ENCODE measurements at places on chromosomes 6 and 20.

GRCh38 chr6:39707962-39708683 lies 17.1 kb downstream of the KIF6 start:
- DNase-seq = no peak

DNA sequence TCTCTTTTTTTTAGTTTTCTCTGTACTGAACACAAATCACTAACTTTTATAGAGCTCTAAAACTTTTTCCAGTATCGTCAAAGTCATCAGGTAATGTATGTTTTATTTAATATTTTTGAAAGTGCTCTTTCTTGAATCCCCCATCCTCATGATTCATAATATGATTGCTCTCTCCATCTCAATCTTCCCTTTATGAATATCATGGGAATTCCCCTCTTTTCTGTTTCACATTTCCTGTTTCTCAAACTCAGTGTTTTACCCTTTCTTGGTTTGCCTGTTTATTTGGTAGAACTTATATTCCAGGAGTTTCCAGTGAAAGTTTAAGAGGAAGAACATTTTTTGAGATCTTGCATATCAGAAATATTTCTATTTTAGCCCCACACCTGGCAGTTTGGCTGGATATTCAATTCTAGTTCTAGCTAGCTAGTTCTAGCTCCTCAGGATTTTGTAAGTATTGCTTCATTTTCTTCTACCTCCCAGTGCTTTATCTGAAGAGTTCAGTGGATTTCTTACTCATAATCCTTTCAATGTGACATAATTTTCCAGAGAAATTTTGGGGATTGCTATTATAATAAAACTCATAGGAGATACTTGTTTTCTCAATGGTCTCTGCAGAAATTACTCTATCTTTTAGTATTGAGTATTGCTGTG lies 6.1 kb upstream of the C6orf58 start:
- no peak for DNase-seq

DNA sequence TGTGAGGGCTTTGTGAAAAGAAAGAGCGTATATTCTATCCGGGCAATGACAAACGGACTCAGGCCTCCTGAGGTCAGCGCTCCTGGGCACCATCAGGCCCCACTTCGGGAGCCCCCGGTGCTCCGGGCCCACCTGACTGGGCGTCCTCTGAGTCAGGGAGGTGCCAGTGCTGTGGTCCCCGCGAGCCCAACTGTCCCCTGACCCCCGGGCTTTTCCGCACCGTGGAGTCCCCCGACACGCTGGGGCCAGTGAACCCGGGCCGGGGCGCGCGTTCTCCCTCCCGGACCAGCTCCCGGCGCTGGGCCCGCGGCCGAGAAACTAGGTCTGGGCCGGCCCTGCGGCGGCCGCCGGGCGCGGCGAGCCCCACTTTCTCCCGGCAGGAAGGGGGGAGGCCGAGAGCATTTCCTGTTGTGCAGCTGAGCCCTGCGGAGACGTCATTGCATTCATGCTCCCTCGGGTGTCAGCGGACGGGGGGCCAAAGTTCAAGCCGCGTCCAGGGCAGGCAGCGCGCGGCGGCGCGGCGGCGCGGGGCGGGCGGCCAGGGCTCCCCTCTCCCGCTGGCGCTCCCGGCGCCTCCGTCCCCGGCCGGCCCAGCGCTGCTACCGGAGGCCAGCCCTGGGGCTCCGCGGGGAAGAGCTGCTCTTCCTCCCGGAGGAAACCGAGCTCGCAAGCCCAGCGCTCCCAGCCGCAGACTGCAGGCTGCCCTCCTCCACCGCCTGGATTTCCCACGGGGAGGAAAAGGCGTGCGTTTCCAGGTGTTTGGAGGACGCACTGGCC lies 18.3 kb downstream of the HIVEP2 start:
- no peak for DNase-seq

DNA sequence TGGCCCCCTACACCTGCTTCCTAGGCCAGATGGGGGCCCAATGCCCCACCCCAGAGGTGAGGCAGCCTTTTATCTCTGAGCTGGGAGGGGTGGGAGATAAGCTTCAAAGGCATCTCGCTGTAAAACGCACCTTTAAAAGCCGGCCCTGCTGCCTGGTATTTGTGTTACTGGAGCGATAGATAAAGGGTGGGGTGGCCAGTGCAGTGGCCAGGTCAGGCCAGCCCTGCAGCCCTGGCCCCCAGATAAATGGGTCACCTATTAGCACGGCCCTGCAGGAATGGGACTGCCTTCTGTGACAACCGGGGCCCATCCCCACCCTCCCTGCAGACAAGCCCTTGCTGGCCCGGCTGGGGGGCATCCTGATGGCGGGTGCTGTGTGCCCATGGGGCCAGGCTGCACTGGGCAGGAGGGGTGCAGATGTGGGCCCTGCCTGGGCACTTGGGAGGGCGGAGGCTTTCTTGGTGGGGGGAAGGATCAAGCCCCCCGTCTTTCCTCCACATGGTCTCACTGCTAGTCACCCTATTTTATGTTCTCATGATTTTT lies 3.0 kb upstream of the RBBP8NL start:
- no peak for DNase-seq

GRCh38 chr20:23363257-23363649 lies 1.3 kb downstream of the GZF1 start:
- DNase-seq = no peak

- no peak for DNase-seq
Observed at GRCh38 chr6:99602520-99603420, 3.9 kb upstream of the PRDM13 start.

DNA sequence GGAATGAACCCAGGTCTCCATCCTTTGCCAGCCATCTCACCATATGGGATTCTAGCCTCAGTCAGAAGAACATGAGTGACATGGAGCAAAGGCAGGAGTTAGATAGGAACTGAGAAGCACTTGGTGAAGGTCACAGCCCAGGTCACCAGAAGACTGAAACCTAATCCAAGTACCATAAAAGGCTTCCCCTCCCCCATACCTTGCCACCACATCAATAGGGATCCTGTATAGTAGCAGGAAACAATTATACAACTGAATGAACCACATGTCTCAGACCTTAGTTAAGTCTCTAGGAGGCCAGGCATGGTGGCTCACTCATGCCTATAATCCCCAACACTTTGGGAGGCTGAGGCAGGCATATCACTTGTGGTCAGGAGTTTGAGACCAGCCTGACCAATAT lies 49.6 kb downstream of the KIZ start:
- DNase-seq = no peak

DNA sequence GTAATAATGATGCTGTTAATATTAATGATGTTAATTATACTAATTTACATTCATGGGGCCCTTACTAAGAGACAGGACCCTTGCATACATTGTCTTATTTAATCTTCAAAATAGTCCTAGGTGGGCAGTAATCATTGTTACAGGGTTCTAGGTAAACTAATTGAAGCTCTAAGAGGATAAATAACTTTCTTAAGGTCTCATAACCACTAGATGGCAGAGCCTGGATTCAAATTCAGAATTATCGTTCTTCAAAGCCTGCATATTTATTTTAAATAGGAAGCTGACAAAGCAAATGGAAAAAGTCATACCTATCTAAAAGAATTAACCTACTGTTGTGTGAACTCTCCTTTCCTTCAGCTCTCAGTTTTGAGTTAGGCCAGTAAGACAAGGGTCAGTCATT lies 23.5 kb downstream of the PTCHD4 start:
- no peak for DNase-seq

DNA sequence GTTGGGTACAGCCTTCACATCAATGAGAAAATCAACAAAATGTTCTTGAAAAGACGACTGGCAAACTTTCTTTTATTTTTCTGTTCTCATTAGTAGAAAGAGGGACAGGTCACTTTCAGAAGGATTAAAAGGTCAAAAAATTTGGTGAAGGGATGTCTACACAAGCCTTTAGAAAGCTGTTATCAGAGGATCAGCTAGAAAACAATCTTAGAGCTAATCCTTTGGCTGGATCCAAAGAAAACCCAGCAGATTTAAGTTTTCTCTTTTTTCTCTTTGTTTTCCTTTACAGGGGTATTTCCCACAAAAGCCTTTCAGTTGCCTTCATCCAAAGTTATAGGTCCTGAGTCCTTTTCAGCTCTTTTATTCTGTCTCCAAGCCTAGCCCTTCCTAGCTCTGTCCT lies 57.3 kb upstream of the EDN1 start:
- no peak for DNase-seq
